ENCODE measurements at places on chromosomes 2 and 18.

DNA sequence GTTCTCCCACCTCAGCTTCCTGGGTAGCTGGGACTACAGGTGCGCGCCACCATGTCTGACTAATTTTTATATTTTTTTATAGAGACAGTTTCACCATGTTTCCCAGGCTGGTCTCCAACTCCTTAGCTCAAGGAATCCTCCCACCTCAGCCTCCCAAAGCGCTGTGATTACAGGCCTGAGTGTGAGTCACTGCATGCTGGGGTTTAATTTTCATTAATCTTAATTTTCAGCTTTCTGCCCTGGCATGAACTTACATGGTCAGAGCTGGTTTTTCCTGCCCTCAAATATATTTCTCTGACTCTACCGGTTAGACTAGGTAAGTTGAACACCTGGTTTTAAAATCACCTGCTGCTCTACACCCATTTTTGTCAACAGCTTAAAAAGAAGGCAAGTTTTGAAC lies 3.1 kb downstream of the MARCHF7 start:
- DNase-seq, result peak; percentile 20

GRCh38 chr2:63975437-63976124 lies 43.6 kb downstream of the VPS54 start:
- peak; percentile 7 for DNase-seq

DNA sequence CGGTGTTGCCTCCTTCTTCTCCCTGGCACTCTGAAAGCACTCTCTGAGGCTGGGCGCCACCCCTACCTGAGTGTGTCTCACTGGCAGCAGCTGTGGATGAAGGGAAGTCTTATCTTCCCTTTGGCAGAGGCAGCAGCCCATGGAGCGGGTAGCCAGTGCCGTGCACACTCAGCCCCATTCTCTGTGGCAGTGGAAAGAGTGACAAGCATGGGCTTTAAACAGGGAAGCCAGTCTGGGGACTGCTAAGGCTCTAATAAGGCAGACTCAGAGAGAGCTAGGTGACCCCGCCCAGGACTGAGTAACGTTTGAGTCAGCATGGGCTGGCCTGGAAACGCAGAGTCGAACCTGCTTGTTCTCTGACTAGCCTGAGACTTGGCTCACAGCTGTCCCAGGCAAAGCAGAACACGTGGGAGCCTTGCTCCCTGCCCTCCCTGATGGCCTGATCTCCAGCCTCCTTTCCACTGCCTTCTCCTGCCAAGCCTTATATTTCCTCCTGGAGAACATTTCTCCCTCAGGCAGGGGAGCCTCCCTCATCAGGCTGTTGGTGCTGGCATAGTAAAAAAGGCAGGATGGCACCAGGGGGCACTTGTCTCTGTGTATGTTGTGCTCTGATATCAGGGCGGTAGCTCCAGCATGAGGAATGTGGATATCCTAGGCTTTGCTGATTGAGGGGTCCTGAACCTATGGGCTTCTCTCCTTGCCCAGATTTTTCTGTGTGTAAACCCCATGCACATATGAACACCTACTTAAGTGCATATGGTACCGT lies 93.9 kb upstream of the LGALSL start:
- DNase-seq, result no peak

- no peak for DNase-seq
These were observed 8.5 kb downstream of the RAB17 start for GRCh38 chr2:237581751-237582746.

DNA sequence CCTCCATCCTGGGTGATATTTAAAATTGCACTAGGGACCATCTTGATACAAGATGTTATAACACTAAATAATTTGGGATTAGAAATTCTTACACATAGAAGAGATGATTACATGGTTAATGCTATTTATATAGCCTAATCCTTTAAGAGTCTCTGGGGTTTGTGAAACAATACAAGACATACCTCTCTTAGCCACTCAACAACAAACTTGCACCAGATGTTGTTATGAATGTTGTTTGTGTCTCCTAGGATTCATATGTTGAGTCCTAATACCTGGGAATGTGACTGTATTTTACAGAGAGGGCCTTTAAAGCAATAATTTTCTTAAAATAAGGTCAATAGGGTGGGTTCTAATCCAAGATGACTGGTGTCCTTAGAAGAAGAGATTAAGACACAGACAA lies 678.3 kb downstream of the NYAP2 start:
- no peak for DNase-seq

DNA sequence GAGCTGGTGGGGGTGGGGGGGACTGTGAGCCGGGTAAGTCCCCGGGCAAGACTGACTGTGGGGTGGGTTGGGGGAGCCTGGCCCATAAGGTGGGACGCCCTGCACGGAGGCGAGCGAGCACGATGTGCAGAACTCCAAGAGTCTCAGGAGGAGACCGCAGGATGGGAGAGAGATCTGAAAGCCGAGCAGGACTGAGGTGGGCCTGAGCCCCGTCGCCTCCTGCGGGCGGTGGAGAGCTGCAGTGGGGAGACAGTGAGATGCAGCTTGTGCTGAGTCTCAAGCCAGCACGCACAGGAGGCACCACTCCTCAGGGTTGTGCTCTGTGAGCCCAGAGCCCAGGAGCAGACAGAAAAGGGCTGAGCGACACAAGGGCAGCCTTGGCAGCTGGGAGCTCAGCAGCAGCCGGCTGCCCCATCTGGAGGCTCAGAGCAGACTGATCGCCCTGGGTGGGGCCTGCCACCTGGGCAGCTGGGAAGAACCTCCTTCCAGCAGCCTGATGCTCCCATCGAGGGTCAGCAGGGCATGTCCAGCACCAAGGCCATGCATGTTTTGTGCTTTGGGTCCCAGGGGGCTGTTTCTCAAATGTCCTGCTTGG lies 15.9 kb downstream of the ARHGEF4 start:
- no peak for DNase-seq

- no peak for DNase-seq
These were observed 65.7 kb upstream of the BCL2L11 start for GRCh38 chr2:111054791-111055691.

DNA sequence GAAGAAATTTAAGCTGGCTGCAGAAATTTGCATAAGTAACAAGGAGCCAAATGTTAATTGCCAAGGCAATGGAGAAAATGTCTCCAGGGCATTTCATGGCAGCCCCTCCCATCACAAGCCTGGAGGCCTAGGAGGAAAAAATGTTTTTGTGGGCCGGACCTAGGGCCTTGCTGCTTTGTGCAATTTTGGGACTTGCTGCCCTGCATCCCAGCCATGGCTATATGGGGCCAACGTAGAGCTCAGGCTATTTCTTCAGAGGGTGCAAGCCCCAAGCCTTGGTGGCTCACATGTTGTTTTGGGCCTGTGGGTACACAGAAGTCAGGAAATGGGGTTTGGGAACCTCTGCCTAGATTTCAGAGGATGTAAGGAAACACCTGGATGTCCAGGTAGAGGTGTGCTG lies 57.7 kb downstream of the MOB4 start:
- DNase-seq, result no peak

GRCh38 chr2:226578879-226579278 lies 220.7 kb downstream of the IRS1 start:
- no peak for DNase-seq

DNA sequence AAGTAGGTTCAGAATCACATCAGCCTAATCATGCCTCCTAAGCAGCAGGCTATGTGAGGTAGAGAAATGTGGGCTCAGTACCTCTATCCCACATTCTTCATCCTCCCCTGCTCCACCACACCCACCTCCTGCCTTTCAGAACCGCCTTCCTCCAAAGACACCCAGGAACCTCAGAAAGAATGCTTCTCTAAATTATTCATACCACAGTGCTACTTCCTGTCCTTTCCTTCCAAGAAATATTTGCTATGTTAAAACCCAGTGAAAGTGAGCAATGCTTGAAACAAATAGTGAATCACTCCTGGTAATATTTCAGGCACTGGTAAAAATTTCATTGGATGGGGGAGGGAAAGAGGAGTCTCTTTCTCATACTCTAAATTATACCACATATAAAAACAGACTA lies 24.0 kb upstream of the CREB1 start:
- no peak for DNase-seq

Measured in erythroblast (primary cell).